ENCODE measurements at places on chromosomes 16 and 17.
A peak's percentile ranks its signal among the peaks of the same experiment; 100 is the strongest.

DNA sequence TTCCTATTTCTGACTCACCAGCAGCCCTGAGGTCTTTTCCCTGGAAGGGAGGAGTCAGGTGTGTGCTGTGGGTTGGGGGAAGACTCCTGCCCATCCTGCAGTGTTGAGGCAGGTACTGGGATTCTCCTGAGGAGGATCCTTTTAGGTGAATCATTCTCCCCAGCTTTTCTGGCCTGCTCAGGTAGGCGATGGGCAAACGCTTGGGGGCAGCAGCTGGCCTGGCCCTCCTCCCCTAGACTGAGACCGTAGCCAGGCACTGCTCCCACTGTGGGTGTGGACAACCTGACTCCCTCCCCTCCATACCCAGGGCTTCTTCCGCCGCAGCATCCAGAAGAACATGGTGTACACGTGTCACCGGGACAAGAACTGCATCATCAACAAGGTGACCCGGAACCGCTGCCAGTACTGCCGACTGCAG, 15.1 kb downstream of the GJD3 start:
- DNase-seq = no peak

- DNase-seq = no peak
Observed at GRCh38 chr16:4611337-4612021, 3.2 kb downstream of the UBALD1 start.

- no peak for DNase-seq
Observed at GRCh38 chr16:27312580-27313421, 973 bp upstream of the IL4R start.

DNA sequence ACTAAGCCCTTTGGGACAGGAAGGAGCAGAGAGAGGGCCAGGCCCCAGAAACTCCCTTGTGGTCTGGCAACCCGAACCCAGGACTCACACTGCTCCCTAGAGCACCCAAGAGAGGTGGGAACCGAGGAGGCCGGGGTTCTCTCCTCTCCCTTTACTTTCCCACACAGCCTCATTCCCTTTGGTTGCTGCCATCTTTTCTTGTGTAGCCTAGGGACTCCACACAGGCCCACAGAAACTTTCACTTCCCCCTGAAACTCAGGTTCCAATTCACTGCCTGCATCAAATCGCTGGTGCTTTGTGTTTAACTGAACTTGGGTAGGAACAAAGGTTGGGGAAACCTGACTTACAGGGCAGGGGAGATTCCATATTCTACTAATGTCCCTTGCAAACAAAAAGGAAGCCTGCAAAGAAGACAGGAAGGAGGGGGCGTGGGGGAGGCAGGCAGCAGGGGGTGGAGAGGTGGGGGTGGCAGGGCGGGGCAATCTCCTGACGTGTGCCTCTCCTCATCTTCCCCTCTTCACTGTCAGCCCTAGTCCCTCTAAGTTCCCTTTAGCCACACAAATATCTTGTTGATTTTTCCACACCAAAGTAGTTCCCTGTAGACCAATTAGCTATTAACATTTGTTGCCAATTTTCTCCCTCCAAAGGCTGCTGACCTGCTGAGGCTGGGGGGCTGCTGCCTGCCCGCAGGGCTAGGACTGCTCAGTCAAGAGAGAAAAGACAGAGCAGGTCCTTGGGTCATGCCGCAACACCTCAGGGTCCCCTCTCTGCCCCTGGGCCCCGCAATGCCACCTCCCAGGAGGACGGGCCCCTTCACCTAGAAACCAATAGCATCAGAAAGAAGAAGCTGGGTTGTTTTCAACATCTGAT, 8.0 kb downstream of the ST3GAL2 start:
- peak; percentile 42 for DNase-seq

DNA sequence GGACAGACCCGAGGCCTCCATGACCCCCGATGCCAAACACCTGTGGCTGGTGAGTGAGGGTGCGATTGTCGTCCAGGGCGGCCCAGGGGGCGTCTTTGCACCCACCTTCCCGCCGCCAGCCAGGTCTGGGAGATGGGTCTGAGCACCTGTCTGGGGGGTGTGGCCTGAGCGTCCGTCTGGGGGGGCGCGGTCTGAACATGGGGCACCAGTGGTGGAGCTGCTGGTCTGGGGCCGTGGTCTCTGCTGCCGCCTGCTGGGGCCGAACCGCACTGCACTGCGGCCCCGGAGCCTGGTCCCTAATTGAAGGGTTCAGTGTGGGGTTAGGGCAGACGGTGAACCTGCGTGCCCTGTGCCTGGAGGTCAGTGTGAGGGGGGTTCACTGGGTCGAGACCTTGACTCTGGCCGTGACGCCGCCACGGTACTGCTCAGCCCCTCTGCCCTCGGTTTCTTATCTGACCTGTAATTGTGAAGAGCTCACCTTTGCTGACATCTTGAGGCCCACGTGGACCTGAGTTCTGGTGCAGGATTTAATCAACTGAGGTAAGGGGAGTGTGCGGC, 12.6 kb upstream of the TCF25 start:
- DNase-seq = peak; percentile 52

DNA sequence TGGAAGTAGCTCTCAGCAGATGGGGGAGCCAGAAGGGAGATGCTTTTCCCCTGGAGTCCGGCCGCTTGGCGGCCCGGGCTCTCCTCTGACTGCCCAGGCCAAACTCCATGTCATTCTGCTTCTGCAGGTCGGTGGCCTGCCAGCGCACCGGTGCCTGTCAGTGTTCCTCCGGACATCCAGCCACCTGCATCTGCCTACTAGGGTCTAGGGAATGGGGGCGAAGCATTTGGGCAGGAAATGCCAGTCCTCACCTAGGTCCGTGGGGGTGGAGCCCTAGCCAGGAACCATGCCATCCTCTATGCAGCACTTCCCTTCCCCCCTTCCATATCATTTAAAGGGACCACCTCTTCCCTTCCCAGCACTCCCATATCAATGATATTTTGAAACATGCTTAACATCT, 34.2 kb downstream of the GJC1 start:
- no peak for DNase-seq

DNA sequence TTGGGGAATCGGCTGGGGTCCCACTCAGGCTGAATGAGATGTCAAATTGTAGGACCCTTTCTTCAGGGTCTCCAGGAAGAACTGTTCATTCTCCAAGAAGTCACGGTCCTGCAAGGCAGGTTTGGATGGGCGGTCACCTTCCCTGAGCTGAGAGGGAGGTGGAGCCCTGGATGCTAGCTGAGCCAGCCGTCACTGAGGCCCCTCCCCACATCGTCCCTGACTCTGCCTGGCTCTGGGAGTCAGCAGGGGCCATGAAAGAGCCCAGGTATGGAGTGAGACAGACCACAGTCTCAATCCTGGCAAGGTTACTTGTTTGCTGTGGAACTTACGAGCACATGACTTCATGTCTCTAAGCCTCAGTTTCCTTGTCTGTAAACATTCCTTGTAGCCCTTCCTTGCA, 6.0 kb upstream of the MRPL38 start:
- DNase-seq = no peak

DNA sequence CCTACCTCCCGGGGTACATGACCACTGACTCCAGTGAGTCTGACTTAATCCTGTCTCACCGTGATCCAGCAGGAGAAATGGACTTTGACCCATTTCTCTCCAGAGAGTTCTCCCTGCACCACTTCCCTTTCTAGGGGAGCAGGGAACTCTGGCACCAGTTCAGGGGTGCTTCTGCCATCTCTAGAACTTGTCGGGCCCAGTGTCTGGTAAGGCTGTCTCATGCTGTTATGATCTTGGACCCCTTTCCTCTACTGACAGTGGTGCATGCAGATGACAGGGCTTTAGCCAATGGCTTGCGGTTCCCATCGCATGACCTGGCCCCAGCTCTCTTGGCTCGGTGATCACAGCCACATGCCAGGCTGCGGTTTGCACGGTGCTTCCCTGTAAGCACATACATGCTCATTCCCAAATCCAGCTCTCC, 62.0 kb downstream of the SLC39A11 start:
- no peak for DNase-seq

Measured in T-helper 1 cell (primary cell).